Endothelial cell of umbilical vein (primary cell): ENCODE measurements at places on chromosomes 2 and 18.

- no peak for DNase-seq
Measured at GRCh38 chr2:75133621-75134570, 65.4 kb downstream of the TACR1 start.

- DNase-seq, result no peak
Measured at GRCh38 chr2:96877631-96878092, 7.8 kb upstream of the SEMA4C start.

DNA sequence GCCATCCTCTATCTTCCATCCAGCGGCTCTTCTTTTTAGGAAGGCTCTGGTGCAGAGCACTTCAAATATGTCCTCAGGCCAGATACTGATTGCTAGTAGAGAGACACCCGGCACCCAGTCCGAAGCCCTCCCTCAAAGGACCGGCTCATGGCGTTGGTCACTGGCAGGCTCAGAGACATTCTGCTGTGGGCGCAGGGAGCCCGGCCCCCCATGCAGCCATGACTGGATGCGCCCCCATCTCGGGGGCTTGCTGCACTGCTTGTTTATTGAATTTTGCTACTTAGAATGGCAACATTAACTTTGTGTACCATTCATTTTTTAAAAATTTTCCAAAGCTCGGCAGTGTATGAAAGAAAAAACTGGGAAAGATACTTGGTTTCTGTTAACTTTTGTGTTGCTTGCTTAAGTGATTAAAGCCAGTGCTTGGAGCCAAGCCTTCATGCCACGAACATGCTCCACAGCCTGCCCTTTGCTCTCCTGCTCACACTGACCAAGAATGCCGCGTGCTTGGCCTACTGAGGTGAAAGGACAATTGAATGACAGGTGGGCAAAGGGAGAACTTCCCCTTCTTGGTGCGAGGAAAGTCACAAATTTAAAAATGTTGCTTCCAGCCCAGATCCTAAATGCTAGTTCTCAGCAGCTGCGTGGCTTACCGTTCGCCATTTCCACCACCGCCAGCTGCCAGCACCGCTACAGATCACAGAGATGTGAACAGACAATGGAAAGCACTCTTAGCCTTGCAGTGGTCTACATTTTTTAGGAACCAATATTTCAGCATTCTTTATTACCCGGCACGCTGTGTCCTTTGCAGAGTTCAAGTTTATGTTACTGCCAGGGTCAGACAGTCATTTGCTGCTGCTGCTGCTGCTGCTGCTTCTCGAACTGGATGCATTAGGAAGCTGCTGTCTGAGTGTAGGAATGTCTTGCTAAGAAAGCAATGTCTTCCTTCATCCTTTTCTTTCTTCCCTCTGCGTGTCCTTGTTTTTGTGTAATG lies 76.7 kb downstream of the FAM210A start:
- DNase-seq, result no peak

DNA sequence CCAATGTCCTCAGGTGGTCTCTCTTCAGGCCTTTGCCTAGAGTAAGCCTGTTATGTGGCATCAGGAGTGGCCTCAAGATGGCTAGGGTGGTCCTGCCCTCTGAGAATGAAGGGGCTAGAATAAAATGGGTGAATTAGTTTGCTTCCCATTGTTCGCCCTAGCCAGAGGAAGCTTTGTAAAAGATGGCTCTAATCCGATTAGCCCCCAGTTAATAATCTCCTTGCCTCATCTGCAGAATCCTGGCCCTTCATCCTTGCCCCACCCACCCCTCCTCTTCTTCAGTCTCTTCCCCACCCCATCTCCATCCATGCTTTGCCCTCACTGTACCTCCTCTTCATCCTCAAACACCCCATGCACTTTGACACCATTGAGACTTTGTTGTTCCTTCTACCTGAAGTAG lies 57.4 kb upstream of the LGALSL start:
- DNase-seq, result no peak

GRCh38 chr2:134975281-134976009 lies 56.8 kb downstream of the CCNT2 start:
- DNase-seq, result no peak

- DNase-seq, result no peak
Measured at GRCh38 chr2:105683011-105683492, 61.7 kb upstream of the NCK2 start.

DNA sequence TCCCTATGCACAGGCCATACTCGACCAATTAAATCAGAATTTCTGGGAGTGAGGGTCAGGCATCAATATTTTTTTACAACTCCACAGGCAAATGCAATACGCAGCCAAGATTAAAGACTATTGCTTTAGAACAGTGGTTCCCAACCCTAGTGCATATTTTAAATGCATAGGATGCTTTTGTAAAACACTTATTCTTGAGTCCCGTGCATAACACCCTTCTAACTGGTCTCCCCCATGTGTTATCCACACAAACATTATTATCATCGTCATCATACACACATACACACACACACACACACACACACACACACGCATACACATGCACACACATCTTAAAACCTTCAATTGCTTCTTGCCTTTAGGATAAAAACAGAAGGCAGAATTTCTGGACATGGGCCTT lies 145.0 kb upstream of the PELI1 start:
- no peak for DNase-seq

DNA sequence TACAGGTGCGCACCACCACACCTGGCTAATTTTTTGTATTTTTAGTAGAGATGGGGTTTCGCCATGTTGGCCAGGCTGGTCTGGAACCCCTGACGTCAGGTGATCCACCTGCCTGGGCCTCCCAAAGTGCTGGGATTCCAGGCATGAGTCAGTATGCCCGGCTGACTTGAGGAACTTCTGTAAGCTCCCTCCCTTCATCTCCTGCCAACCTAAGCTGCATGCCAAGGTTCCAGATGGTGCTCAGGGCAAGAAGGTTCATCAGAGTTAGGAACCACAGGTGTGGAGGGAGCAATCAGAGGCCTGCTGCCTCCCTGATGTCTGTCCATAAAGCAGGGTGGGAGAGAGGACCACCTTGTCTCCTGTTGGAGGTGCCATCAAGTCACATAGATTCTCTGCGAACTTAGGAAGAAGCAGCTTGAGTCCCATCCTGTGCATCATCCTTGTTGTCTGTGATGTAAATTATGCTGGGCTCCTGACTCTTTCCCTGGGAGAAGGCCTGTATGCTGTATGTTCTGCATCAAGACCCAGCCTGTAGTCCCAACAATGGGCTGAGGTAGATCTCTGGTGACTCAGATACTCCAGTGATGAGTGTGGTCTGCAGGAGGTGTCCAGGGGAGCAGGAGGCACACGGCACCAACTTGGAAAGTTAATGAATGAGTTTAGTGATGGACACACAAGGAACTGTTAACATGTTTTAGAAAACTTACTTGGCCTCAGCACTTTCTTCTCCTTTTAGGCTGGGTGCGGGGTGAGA lies 53.1 kb downstream of the TMEM17 start:
- no peak for DNase-seq

- no peak for DNase-seq
Measured at GRCh38 chr2:73610111-73610510, 32.1 kb downstream of the NAT8 start.

GRCh38 chr2:46053564-46053963 lies 243.6 kb upstream of the EPAS1 start:
- no peak for DNase-seq

GRCh38 chr2:26008095-26008494 lies 25.8 kb upstream of the RAB10 start:
- no peak for DNase-seq

DNA sequence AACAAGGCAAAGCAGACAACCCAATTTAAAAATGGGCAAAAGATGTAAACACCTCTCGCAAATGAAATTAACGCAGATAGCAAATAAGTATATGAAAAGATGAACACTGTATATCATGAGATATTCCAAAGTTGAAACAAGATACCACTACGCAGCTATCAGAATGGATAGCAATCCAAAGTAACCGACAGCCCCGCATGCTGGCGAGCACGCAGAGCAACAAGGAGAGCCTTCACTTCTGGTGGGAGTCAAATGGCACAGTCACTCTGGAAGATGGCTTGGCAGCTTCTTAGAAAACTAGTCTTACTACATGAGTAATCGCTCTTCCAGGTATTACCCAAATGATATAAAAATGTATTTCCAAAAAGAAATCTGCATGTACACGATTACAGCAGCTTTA lies 1.4 kb downstream of the NDUFA10 start:
- no peak for DNase-seq

- no peak for DNase-seq
Measured at GRCh38 chr2:27072920-27073319, 1.5 kb upstream of the OST4 start.

DNA sequence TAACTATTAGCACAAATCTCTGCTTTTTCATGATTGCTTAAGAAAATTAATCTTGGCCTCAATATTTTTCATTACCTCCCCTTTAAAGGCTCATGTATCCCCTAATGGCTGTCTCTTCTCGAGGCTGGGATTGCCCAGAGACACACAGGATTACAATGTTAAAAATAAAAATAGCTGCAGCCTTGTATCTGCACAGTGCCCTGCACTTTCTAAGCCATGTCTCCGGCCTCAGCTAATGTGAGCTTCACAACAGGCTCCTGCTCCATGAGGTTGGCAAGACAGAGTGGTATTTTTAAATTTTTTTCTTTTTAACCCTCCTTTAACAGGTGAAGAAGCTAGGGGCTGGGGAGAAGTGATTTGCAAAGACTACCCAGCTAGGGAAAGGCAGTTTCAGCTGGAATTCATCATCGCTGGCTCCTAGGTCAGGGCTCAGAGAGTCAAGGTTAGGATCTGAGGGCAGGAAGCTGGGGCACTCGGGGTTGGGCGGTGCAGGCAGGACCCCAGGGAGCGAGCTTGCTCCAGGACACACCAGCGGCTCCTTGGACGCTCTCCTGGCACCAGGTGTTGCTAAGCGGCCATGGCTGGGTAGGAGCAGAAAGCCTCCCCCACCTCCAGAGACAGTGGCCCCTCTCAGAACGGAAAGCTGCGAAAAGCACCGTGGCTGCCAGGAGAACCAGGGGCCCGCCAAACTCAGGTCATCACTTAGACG lies 135.6 kb downstream of the SMAD2 start:
- no peak for DNase-seq

DNA sequence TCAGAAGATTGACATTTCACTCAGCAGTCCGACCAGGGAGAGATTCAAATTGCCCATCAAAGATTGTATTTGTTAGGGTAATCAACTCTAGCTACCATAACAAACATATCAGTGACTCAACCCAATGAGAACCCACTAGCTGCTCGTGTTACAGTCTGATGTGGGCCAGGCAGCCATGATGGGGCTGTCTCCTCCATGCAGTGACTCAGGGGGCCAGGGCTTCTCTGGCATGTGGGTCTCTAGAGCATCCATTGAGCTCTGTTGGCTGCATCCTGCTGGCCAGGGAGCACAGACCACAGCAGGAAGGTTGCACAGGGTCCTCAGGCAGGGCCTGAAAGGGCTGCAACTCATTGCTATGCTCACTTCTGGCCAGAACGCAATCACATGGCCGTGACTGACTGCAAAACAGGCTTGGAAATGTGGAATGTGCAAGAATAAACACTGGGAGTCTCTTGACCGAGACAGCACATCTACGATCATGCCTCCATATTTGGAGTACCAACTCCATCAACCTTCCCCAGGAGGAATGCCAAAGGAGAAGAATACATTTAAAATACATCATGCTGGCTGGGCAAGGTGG lies 216.8 kb downstream of the EIPR1 start:
- DNase-seq, result no peak

DNA sequence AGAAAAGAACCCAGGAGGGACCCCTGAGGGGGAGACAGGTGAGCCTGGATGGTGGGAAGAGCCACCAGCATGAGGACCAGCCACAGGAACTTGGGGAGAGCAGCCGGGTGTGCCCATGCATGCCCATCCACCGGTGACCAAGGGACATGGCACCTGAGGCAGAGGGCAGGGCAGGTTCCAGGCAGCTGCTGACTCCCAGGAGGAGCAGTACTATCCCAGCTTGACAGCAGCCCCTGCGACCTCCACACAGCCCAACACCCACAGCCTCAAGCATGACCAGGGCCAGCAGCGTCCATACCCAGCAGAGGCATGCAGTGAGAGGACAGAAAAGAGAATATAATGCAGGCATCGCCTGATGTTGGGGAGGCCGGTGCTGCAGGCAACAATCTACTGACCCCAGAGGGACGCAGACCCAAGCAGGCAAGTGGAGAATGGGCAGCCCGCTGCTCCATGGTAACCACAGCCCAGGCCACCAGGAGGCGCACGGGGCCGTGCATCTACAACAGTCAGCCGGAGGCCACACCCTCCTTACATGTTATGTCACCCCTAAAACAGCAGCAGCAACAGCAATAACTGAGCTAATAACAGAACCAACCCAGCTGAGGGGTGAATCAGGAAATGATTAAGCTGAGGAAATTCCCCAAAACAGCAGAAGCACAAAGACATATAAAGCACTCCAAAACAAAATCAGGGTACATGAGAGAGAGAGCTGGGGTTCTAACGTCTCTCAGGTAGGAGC lies 44.1 kb downstream of the ANKMY1 start:
- DNase-seq, result peak; percentile 70

GRCh38 chr2:10165861-10166675 lies 43.5 kb downstream of the RRM2 start:
- no peak for DNase-seq

GRCh38 chr18:62396967-62397366 lies 71.9 kb downstream of the TNFRSF11A start:
- no peak for DNase-seq

GRCh38 chr2:149271575-149271974 lies 58.8 kb upstream of the LYPD6 start:
- DNase-seq, result no peak

- no peak for DNase-seq
Measured at GRCh38 chr2:228949831-228950230, 321.3 kb downstream of the PID1 start.

DNA sequence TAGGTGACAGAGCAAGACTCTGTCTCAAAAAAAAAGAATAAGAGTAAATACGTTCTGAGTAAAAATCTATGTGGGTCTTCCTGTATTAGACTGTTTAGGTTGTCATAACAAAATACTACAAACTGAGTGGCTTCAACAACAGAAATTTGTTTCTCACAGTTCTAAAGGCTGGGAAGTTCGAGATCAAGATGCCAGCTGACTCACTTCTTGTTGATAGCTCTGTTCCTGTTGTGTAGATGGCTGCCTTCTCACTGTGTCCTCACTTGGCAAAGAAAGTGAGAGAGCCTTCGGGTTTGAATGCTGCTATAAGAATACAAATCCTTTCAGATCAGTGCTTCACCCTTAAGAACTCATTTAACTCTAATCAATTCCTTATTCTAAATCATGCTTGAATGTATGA lies 430.0 kb upstream of the VWC2L start:
- DNase-seq, result peak; percentile 86

DNA sequence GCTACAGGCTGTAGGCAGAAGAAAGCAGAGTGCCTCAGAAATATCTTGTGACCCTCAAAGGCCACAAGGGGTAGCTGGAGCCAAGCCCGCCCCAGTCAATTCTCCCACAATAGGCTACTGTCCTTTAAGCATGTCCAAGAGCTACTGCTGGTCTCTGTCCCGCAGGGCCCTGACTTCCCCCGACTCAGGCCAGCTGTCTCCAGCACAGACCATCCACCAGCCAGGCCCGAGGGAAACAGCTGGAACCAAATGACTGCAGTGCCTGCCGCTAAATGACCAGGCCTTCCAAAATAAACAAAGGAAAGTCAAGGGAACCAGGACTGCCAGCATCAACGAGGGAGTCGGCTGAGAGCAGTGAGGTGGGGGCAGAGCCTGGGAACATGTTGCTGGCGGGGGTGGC lies 36.7 kb downstream of the MCFD2 start:
- peak; percentile 81 for DNase-seq
